Stimulated activated CD4-positive, alpha-beta T cell treated with anti-CD3 and anti-CD28 coated beads, TNF-alpha, amount 100 ng/mL, for 24 hours (primary cell): ENCODE measurements at places on chromosomes 13 and 19.

- no peak for DNase-seq
Measured at GRCh38 chr13:111971891-111972780, 94.8 kb upstream of the SOX1 start.

- DNase-seq, result no peak
Measured at GRCh38 chr13:24997367-24997967, 98.5 kb upstream of the PABPC3 start.

- no peak for DNase-seq
Measured at GRCh38 chr13:77494226-77494625, 41.3 kb upstream of the SCEL start.

- no peak for DNase-seq
Measured at GRCh38 chr13:77980592-77980991, 62.0 kb upstream of the EDNRB start.
